Left cardiac atrium (tissue), 4 donors: ENCODE measurements at places on chromosomes 4 and X. TPM values are rescaled to one million over a fixed set of nuclear protein-coding genes. Genes with fewer than 3 reads are reported as not detected.

DNA sequence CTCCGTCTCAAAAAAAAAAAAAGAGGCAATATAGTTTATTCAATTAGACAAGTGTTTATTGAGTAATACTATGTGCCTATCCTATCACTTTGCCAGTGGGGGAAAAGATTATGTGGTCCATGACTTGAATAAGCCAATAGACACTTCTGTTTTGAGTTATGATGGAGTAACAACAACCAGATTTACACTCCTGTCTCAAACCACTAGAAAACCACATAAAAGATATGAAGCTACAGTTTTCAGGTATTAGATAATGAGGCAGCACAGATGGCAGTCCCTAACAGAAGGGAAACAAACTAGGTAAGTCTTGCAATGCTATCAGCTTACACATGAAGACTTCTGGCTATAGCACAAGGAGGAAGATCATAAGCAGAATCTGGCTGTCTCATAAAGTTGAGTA is 22.5 kb downstream of the NFXL1 start:
- DNase-seq, result no peak

DNA sequence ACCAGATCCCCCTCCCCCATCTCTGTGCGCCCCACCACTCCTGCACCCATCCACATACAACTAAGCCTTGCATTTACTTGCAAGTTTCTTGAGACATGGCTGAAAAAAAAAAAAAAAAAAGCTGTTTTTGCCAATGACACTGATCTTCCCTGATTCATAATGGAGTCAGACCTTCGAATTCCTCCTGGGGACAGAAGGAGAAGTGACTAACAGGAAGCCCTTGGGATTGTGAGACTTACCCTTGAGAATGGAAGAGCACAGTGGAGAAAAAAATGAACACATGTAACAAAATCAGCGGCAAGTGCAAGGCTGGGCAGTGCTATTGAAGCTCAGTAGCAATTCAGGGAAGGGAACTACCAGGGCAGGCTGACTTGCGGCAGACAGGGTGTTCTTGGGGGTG is 288.4 kb downstream of the BCOR start:
- no peak for DNase-seq

- DNase-seq, result peak; percentile 19
Measured at GRCh38 chrX:122565952-122566351, 618.1 kb upstream of the GRIA3 start.

- no peak for DNase-seq
Measured at GRCh38 chr4:162341533-162341932, 177.7 kb upstream of the FSTL5 start.

GRCh38 chr4:42914937-42915336 is 22.4 kb downstream of the GRXCR1 start:
- no peak for DNase-seq

Gene DUSP21
- total RNA-seq, result not detected

Gene FAM47A
- total RNA-seq, result not detected

Gene CDX4
- total RNA-seq, result not detected
